Activated T-cell treated with anti-CD3 and anti-CD28 coated beads, Interleukin-2, amount 50 U/mL, for 48 hours (primary cell): ENCODE measurements at places on chromosomes 11 and 22.

DNA sequence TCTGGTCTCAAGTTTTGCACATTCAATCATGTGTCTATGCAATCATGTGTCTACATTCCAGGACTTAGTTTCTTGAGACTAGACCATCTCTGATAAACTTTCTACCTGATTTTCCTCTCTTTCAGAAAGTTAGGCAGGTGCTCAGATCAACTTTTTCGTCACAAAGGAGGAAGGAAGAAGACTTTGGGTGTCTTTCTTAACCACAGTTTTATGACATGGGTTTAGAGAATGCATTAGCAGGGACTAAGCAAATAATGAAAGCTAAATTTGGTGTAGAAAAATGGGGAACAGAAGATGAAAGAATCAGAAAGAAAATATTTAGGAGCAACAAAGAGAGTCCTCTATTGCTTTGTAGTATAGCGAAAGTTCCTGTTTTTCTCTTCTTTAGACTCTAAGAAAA is 7.7 kb upstream of the GLYATL1B start:
- DNase-seq, result no peak

DNA sequence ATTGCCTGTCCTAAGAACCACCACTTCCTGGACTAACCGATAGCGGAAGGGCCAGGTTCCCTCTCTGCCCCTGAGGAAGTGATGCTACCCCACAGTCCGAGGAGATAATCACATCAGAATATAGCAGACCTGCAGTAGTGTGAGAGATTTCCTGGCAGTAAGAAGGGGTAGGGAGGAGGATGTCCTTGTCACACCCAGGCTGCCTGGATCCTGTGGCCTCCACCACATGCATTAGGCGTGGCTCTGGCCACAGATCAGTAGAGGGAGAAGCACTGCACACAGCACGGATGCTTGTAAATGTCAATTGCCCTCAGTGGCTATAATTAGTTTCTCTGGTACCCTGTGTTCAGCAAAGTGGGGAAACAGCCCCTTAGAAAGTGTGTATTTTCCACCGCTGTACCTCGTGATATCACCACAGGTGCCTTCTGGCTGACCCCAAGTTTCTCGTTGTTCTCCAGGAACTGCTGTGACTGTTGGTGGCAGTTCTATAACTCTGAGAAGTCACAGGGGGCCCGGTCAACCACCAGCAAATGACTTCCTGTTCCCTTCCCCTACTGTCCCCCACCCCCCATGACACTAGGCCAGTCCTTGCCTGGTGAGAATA is 61.8 kb downstream of the UBASH3B start:
- peak; percentile 62 for DNase-seq

DNA sequence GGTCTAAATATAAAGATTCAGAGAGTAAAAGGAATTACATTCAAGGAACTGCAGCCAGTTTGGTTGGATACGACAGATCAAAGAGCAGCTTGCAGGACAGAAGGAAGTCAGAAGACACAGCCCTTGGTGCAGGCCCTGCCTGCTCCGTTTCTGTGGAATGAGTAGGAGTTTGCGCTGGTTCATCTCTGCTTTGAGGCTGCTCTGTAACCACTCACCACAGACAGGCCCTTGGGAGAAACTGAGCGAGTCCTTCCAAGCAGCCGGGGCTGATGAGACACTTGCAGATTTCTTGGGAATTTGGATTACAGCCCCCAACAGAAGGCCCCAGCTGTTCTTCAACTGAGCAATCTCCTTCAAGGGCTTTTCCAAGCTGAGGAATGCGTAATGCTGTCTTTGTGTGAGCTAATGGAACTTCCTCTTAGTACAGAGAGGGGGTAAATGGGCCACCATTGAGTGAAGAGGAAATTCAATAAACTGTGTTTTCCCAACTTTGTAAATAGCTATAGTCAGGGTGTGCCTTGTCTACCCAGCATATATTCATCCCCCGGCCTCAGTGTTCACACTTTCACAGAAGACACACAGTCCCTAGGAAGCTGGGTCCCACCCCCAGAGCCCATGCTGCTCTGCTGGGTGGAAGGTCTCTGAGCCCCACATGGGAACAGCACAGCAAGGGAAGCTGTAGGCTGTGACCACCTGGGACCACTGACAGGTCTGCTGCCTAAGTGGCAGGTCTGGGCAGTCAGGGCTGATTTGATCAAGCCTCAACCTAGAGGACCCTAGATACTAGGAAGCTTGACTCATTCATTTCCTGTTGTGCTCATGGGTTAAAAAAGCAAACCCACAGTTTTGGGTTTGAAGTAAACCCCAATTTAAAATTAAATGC is 16.6 kb downstream of the IL10RA start:
- peak; percentile 86 for DNase-seq

DNA sequence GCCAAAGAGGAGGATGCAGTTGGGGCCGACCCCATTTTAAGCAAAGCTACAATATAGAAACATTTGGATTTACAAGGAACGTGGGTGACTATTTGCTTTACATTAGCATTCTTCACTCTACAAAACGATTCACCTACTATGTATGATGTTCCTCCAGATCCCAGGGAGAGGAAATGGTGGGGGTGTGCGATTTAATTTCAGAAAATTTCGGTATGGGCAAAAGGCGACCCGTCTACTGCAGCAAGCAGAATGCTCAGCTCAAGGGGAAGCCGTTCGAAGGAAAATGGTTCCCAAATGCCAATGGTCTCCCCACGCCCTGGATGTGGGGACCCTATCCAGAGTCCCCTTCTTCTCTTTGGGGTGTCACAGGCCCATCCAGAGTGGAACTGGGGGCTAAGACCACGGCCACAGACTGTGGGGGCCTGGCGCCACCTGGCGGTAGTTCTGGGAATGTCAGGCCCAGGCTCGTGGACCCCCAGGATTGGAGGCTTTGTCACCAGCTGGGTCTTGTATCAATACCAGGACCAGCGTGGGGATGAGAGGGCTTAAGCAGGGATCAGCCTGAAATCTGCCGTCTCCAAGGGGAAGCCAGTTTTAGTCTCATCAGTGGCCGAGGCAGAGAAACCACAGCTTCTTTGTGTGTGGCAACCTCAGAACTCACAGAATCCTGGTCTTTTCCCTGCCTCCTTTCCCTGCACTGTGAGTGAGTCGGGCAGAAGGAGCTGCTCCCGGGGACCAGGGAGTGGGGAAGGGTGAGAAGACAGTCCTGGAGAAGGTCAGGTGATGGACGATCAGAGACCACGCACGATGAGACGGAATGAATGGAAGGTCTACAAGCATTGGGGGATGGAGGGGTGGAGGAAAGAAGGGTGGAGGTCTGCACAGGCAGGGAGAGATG is 8.4 kb downstream of the LRRC10B start:
- peak; percentile 79 for DNase-seq

- DNase-seq, result no peak
Observed at GRCh38 chr11:3674189-3674588, 3.0 kb upstream of the CHRNA10 start.

- DNase-seq, result no peak
Observed at GRCh38 chr11:60310407-60310998, 16.6 kb upstream of the MS4A6E start.

GRCh38 chr11:19843079-19843478 is 130.4 kb downstream of the NAV2 start:
- no peak for DNase-seq

- no peak for DNase-seq
Observed at GRCh38 chr11:59263225-59263894, 50.6 kb upstream of the MPEG1 start.

GRCh38 chr11:14184028-14184940 is 174.7 kb downstream of the RRAS2 start:
- no peak for DNase-seq

GRCh38 chr11:102824556-102824955 is 18.9 kb downstream of the MMP3 start:
- no peak for DNase-seq

GRCh38 chr11:74019104-74019738 is 10.3 kb upstream of the UCP3 start:
- DNase-seq, result peak; percentile 54

- DNase-seq, result no peak
Observed at GRCh38 chr11:84355911-84356310, 1069.7 kb upstream of the CCDC90B start.

- no peak for DNase-seq
Observed at GRCh38 chr11:128098781-128099180, 488.6 kb downstream of the ETS1 start.

DNA sequence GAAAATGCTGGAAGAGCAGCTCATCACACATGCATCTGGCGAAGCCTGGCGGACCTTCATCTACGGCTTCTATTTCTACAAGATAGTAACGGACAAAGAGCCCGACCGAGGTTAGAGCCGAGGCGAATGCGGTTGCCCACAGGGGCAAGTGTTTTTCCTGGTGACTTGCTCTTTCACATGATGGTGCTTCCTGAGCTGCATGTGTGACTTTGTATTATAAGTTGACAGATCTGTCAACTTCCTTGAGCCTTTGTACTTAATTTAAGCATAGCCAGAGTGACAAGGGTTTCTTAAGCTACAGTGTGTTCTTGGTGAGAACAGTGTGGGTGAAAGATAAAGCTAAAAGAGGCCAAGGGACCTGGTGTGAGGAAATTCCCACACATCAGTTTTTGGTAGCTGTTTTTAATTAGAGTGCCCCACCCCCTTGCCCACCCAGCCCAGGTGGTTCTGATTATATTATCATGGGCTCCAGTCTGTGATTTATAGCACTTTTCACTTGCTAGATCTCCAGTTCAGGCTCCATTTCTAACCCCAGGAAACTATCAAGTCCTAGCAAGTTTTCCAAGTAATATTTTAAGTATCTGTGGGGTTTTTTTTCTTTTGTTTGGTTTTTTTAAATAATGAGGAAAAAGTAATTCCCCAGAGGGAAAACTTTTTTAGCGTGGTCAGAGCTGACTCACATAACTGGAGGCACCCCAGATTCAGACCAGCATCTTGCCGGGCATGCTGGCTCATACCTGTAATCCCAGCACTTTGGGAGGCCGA is 68.0 kb upstream of the YWHAH start:
- DNase-seq, result no peak

DNA sequence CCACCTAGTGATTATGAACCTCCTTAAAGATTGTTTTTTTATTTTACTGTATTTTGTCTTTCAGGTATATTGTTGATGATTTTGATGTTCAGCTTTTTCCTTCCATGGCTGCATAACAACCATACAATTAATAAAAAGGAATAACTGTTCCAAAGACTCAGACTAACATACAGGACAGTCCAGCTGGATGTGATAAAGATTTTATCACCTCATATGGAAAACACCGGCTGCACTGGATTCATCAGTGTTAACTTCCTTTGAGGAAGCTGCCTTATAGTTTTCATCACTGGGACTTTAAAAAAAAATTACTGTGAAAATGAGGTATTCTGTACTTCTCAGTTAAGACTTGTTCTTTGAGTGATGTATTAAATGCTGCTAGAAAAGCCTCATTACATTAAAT is 19.5 kb downstream of the AQP11 start:
- no peak for DNase-seq

GRCh38 chr11:955154-956063 is 29.7 kb downstream of the AP2A2 start:
- no peak for DNase-seq

DNA sequence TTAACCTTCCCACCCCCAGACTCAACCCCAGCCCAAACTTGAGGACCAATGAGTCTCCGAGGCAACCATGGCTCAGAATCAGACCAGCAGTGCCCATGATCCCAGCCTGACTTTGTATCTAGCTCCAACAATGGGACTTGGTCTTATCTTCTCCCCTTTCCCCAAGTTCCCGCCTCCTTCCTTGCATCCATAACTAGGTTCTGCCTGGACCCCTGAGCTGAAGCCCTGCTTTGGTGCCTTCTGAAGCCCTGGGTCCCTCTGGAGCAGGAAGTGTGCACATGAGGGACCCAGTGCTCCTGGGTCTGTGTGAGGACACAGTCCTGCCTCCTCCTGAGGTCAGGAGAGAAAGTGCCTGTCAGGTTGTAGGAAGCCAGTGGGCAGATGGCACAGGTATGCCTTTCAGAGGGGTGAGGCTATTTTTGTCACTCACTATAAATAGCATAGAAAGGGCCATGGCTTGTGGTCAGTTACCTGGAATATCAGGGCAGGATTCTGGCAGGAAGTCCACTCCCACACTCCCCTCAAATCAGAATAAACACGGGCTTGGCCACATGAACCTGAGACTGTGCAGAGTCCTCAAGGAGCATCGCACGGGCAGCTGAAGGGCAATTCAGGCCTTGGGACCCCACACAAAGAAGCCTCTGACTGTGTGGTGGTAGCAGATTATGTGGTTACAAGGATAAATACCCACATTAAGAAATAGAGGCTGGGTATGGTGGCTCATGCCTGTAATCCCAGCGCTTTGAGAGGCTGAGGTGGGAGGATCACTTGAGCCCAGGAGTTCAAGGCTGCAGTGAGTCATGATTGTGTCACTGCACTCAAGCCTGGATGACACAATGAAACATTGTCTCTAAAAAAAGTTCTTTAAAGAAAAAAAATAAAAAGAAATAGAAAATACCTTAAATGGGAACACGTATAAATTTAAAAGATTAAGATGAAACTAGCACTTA is 27.4 kb downstream of the RCN1 start:
- DNase-seq, result no peak

DNA sequence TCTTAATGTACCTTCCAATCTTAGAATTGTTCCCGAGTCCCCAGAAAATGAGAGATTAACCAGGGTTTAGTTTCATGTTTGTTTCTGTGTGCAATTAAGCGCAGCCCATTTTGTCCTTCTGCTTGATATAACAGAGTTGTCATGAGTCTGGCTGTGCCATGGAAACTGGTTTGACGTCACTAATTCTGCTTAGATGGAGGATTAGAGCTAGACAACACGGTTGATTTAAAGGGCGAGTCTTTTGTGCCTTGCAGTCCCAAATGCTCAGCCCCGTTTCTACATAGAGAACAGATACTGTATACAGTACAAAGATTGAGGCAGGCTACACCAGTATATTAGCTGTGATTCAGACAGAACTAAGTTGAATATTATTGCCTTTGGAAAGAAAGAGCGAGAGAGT is 45.5 kb upstream of the ALKBH3 start:
- DNase-seq, result no peak

DNA sequence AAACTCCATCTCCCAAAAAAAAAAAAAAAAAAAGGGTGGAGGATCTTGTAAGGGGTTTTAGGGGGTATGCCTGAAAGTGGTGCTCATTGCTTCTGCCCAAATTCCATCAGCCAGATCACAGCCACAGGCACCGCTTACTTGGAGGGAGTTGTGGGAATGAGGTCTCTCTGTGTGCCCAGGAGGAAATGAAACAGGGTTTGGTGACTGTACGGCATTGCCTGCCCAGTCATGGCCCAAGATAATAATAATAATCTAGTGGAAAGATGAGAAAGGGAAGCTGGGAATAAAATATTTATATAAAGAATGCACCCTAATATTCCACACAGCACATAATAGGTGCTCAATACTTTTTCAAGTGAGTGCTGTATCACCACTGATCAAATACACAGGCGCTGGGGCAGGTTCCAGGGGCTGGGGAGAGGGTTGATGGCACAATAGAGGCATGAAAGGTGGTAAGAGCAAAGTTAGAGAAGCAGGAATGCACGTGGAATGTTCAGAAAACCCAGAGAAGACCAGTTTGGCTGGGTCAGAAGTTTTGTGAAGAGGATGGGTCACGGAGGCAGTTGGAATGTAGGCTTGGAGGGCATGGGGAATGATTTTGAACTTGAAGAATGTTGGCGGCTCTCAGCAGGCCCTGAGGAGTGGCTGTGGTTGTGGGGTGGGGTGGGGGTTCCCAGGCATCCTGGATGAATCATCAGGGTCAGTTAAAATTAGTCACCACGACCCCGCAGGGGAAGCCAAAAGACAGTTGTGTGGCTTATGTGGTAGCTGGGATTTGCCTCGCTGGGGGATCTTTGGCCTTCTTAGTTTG is 12.5 kb upstream of the MB start:
- peak; percentile 74 for DNase-seq
